Regular cardiac myocyte (primary cell): ENCODE measurements at places on chromosomes 1 and 21. TPM values are rescaled to one million over a fixed set of nuclear protein-coding genes. Genes with fewer than 3 reads are reported as not detected.

Gene FNDC5
- total RNA-seq: 0.38 and 0.85 TPM in 2 replicates

Gene INAVA
- total RNA-seq: under 0.01 and 0.19 TPM in 2 replicates

Gene NES
- 49.6 and 145 TPM in 2 replicates for total RNA-seq

Gene SH3BGR
- 3.3 and 6.8 TPM in 2 replicates for total RNA-seq

Gene OR4F16
- not detected in 2 replicates for total RNA-seq

Gene KLHDC9
- total RNA-seq: 0.28 and 0.38 TPM in 2 replicates

Gene CATSPERE
- total RNA-seq: 0.38 and 1.7 TPM in 2 replicates

Gene OR2T33
- total RNA-seq: not detected in 2 replicates

Gene VCAM1
- total RNA-seq: 0.58 and 5.4 TPM in 2 replicates

Gene FCRL2
- not detected in 2 replicates for total RNA-seq

Gene CFHR2
- total RNA-seq: not detected in 2 replicates

Gene ABCG1
- total RNA-seq: 2.3 and 5.2 TPM in 2 replicates

Gene CNR2
- not detected in 2 replicates for total RNA-seq

Gene KCNK1
- 0.38 and 0.56 TPM in 2 replicates for total RNA-seq

Gene FAM78B
- under 0.01 and 0.28 TPM in 2 replicates for total RNA-seq

Gene RXFP4
- total RNA-seq: under 0.01 TPM in 1 of 2 replicates, not detected in the other

Gene LENEP
- 0.56 TPM in 1 of 2 replicates, not detected in the other for total RNA-seq

Gene ADORA3
- total RNA-seq: not detected in 2 replicates

Gene PAPPA2
- 2.9 and 4.8 TPM in 2 replicates for total RNA-seq
